Cerebellar cortex (tissue), 1 donor: ENCODE measurements at places on chromosomes 2 and 18.

- no peak for DNase-seq
Measured at GRCh38 chr2:218332920-218333645, 23.6 kb upstream of the CATIP start.

- no peak for DNase-seq
Measured at GRCh38 chr2:202098291-202098690, 25.2 kb downstream of the KIAA2012 start.

DNA sequence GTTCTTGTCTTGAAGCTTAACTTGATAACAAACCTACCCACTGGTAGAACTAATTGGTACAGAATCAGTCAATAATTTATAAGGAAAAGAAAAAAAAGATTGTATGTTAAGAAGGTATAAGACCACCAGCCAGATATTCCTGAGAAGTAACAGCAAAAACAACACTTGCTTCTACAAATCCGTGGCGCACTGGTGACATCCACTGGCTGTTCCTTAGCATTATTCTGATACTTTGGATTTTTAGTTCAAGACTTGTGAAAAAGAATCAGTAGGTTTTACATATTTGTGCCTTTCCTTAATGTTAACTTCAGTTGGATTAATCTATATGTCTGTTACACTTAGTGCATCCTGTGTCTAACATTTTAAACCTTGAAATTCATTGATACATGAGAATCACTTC lies 141.8 kb downstream of the GRB14 start:
- peak; percentile 53 for DNase-seq

- no peak for DNase-seq
Measured at GRCh38 chr18:79008356-79008940, 28.8 kb downstream of the SALL3 start.

DNA sequence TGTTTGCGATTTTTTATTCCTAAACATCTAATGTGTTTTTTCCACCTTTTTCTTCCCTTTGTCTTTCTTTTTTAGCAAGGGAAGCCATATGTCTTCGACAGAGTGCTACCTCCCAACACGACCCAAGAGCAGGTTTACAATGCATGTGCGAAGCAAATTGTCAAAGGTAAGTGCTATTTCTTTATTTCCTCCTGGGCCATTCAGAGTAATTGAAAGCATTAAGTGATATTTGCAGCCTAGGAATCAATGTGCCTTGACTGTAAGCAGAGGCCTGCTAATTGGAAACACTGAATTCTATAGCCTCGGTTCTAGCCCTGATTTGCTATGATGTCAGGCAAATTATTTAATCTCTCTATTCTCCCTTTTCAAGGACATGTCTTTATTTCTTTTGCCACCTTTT lies 47.0 kb downstream of the KIF5C start:
- no peak for DNase-seq

- no peak for DNase-seq
Measured at GRCh38 chr2:68237404-68237803, 14.9 kb downstream of the PPP3R1 start.

DNA sequence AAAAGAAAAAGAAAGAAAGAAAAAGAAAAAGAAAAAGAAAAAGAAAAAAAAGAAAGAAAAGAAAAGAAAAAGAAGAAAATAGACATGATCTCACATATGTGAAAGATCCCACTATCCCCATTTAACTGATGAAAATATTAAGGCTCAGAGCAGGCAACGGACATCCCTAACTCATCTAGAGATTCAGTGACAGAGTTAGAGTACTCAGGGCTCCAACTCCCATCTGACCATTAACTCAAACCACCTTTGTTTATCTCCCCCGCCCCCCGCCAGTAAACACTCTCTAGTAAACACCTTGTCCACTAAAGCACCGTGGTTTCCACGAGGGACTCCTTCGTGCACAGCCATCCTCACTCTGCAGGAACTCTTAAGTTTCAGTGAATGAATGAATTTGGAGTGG lies 142.9 kb downstream of the TGIF1 start:
- DNase-seq: no peak

DNA sequence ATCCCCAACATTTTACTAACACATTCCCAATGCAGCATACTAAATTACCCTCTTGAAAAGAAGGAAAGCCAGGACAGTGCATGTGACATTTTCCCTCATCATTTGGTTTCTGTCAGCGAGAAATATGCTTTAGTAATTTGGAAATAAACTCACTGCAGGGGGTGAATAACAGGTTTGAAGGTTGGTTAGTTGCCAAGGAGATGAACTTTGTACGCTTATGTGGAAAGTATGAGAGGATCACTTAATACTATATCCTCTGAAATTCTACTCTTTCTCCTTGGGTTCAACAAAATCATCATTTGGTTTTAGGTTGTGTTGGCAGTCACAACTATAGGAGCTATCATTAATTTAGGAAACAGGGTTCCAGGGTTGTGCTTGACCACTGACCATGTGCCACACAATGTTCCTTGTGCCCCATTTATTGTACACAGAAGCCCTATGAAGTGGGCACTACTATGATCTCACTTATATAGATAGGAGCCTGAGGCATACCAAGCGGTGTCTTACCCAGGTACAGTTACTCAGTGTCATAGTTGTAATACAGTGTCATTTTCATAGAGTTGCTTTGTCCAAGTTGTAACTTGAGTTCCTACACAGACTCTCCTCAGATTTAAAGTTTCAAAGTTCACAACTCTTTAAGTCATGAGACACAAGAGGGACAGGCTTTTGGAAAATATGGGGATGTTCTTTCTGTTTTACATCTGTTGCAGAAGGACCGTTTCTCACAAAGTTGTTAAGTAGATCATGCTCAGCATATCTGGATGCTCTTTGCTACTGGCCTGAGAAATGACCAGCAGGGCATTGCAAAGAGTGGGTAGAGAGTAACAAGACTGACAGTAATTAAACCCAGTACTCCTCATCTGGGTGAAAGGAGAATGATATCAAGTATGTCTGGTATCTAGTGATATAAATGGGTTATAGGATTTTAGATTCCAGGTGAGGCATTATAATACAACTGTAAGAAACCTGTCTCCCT lies 91.8 kb downstream of the MAP4K4 start:
- no peak for DNase-seq

DNA sequence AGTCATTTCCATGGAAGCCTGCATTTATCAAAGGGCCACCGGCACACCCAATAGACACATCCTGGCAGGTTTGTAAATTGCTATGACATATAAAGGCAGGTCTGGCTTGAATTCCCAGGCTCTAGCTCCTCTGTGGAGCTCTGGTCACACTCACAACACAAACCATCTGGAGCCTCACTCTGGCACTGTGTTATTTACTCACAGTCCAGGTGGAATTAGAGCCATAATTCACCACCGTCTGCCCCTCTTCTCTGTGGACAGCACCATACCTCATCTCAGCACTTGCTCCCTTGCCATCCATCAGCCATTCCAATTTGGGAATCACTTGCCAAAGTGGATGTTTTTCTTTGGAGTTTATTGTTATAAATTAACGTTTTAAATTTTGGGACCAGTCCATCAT lies 84.3 kb upstream of the OSR1 start:
- DNase-seq: peak; percentile 36

DNA sequence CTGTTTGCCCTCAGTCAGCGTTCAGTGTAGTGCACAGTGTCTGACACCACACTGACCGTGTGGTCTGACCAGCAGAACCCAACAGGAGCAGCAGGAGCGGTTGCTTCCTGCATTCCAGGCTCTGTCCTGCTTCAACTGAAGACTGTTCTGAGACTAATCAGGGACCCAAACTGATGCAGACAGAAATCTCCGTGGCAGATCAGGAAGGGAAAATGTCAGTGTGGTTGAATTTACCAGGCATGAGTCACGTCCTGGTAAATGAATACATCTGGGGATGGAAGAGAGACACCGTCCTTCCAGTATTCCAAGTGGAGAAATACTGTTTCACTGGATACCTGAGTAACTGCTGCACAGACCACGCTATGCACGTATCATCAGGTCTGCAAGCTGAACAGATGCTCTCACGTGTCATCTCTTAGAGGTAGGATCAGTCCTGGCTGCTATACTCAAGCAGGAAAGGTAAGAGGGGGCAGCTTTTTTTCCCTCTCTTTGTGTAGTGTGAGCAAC lies 223.6 kb upstream of the EPAS1 start:
- no peak for DNase-seq

- DNase-seq: no peak
Measured at GRCh38 chr2:40093021-40093675, 314.1 kb upstream of the THUMPD2 start.

DNA sequence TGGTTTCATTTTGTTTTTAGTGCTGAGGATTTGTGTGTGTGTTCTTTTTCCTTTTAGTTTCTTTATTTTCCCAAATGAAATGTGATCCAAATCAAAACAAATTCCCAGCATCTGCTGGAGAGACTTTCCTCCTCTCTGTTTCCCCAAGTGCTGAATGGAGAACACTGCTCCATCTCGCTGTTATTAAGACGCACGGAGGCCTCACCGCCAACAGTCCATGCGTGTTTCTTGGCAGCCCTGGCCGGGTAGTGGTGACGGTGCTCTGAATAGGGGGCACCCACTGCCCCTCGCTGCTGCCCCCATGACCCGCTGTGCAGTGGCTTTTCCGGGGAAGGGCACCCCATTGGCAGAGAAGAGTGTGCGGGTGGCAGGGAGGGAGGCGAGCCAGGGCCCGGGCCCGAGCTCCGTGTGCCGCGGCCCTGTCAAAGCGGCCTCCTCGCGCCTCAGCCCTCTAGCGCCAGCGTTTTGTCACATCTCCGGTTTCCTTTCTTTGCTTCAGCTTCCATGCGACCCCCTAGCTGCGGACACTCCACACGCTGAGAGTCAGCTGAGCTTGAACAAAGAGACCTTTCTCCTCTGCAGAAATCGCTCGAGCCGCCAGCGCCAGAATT lies 473.7 kb upstream of the SALL3 start:
- DNase-seq: no peak

GRCh38 chr2:31957354-31958139 lies 53.3 kb downstream of the MEMO1 start:
- no peak for DNase-seq

DNA sequence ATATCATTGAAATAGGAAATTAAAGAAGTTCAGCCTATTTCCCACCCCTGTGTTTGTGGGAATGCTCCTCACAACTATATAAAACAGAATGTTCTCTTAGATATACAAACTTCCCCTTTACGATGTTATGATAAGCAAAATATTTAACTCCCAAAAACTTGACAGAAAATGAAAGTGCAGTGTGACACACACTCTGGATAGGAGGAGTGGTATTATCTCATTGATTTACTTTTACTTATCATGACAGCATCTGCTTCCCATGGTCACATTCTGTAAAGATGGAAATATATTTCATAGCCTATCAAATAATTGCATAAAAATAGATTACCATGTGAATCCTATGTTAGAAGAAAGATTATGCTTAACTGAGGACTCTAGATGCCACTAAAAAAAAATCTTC lies 96.6 kb upstream of the STK17B start:
- no peak for DNase-seq

- DNase-seq: peak; percentile 39
Measured at GRCh38 chr2:165462443-165462842, 7.1 kb upstream of the CSRNP3 start.

GRCh38 chr2:228846161-228846560 lies 424.9 kb downstream of the PID1 start:
- no peak for DNase-seq

DNA sequence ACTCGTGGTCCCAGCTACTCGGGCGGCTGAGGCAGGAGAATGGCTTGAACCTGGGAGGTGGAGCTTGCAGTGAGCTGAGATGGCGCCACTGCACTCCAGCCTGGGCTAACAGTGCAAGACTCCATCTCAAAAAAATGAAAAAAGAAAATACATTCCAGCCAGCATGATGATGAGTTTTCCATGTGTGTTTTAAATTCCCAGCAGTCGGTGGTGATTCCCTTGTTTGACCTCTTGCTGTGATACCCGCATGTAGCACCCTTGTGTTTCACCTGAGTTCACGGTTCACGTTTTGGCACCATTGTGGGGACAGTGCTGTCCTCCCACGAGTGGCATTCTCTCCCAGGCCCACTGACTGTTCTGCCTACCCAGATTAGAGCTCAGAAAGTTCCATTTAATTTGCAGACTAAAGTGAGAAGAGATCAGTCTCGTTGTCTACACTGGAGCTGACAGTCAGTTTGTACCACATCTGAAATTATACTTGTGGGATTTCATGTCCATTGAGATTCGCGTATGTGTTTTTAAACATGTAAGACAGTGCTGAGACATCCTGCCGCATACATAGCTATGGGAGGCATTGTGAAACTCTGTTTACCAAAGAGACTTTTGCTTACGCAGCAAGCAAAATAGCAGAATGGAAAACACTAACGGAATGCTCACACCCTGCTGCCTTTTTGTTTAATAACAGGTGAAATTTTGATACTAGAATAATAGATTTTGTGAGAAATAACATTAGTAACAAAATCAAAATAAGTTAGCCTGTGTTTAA lies 157.1 kb downstream of the GBX2 start:
- no peak for DNase-seq

DNA sequence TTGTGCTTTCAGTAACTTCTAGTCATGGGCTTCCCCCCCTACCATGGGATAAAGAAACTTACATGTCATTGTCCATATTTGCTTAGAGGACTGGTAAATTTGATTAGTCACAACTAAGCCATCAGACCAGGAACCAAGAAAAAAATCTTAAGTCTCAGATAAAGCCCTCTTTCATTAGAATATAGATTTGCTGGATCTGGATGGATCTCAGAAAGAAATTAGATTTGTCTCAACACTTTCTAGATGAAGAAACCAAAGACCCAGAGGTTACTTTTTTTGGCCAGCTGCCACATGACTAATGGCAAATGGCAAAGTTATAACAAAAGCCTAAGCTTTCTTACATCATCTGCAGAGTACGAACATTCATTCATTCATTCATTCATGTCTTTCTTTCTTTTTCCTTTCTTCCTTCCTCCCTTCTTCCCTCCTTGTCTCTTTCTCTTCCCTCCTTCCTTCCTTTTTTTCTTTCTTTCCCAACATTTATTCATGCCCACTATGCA lies 60.2 kb downstream of the CDCA7 start:
- DNase-seq: no peak

DNA sequence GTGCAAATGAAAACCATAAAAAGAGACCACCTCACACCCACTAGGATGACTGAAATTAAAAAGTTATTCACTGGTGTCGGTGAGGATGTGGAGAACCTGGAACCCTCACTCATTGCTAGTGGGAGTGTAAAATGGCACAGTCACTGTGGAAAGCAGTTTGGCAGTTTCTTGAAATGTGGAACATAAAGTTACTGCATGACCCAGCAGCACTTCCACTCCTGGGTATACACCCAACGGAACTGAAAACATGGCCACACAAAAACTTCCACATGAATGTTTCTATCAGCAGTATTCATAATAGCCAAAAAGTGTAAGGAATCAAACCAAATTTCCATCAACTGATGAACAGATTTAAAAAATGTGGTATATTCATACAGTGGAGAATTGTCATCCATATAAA lies 65.1 kb upstream of the SLC66A3 start:
- no peak for DNase-seq

- no peak for DNase-seq
Measured at GRCh38 chr2:10132996-10133647, 10.6 kb downstream of the RRM2 start.

- no peak for DNase-seq
Measured at GRCh38 chr2:147348931-147349555, 495.8 kb upstream of the ACVR2A start.

GRCh38 chr18:11179959-11180519 lies 30.7 kb upstream of the PIEZO2 start:
- no peak for DNase-seq

- DNase-seq: no peak
Measured at GRCh38 chr2:111633643-111634042, 250.3 kb downstream of the ANAPC1 start.

GRCh38 chr18:3596637-3597384 lies 146.8 kb downstream of the TGIF1 start:
- peak; percentile 74 for DNase-seq

GRCh38 chr18:58609536-58609993 lies 19.3 kb downstream of the ALPK2 start:
- no peak for DNase-seq
